Dermis lymphatic vessel endothelial cell (primary cell): ENCODE measurements at places on chromosomes 11 and 22. TPM values are rescaled to one million over a fixed set of nuclear protein-coding genes. Genes with fewer than 3 reads are reported as not detected.

Gene FIBIN
- under 0.01 TPM in 1 of 2 replicates, not detected in the other for total RNA-seq

Gene GAL3ST3
- total RNA-seq: 0.09 and 0.11 TPM in 2 replicates

Gene OR56A4
- total RNA-seq: not detected in 2 replicates

Gene CRY2
- 6.9 and 8.9 TPM in 2 replicates for total RNA-seq

Gene TCN1
- under 0.01 TPM in 1 of 2 replicates, not detected in the other for total RNA-seq

Gene ARSA
- 8.7 and 14.0 TPM in 2 replicates for total RNA-seq

Gene RIC8A
- total RNA-seq: 102 and 143 TPM in 2 replicates

Gene OR51A4
- not detected in 2 replicates for total RNA-seq
